MCF 10A (cell line): ENCODE measurements at places on chromosomes 13 and 19. TPM values are rescaled to one million over a fixed set of nuclear protein-coding genes. Genes with fewer than 3 reads are reported as not detected.

RINL gene
- total RNA-seq = 3.7 and 4.7 TPM in 2 replicates

DNA sequence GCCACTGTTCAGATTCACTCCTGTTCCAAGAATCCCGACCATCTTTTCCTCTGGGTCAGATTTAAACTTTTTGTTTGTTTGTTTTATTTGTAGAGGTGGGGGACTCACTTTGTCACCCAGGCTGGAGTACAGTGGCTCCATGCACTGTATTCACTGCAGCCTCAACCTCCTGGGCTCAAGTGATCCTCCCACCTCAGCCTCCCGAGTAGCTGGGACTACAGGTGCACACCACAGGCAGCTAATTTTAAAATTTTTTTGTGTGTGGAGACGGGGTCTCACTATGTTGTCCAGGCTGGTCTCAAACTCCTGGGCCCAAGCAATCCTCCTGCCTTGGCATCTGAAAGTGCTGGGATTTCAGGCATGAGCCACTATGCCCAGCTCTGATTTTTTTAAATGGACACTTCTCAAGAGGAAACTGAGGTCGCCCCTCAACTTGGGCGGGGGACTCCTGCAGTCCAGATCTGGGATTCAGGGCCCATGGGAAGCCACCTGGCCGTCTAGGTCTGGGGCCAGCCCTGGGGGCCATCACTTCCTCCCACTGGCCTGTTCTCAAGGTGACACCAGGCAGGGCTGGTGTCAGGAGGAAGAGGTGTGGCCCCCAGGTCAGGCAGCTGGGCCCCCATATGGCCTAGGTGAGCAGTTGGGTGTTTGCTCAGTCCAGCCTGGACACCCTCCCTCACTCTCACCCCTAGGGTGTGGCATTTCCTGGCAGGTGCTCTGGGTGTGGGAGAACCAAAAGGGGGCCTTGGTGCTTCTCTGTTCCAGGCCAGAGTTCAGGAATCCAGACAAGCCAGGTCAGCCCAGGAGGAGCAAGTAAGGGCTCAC is 1.3 kb downstream of the B3GNT3 start:
- peak; percentile 54 for DNase-seq

- DNase-seq = no peak
These were observed 36.9 kb upstream of the DCUN1D2 start for GRCh38 chr13:113527272-113527958.

GRCh38 chr19:34224996-34225658 is 29.2 kb upstream of the GARRE1 start:
- no peak for DNase-seq

GRCh38 chr13:28031896-28032288 is 43.4 kb upstream of the URAD start:
- no peak for DNase-seq
